ENCODE measurements at places on chromosomes 6 and 20.

- DNase-seq: no peak
Measured at GRCh38 chr6:158774717-158775449, 44.3 kb downstream of the EZR start.

GRCh38 chr6:88045521-88046136 lies 2.0 kb upstream of the SPACA1 start:
- no peak for DNase-seq

DNA sequence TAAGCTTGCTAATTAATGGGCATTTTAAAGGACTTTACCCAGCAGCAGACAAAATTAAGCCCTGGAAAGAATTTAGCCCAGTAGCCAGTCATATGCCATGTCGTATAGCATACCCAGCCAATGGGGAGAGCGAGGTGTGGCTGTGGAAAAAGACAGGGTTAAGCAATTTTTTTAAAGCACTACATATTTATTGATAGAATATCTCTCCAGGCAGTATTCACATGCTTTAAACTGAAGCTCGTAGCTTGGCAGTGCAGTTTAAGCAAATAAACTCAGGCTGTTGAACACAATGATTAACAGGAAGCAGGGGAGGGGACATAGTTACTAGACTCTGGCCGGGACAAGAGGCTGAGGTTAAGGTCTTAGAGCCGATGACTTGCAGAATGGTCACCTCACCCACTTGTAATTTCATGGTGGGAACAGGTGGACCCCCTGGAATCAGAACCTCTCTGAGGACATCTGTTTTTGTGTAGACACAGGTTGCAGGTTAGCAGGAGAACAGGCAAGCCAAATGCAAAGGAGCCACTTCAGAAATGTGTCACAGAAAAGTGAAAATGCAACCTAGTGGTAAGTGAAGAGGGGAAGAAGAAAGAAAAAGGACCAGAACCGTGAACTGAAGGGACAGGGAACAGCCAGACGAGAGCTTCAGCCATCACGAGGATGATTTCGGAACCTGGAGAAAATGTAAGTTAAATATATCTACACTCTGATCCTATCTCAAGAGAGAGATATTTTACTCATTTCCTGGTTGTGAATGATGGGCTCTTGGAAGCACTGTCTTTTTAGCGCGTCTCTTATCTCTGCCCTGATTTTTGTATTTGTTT lies 7.2 kb downstream of the GCNT2 start:
- DNase-seq: no peak

DNA sequence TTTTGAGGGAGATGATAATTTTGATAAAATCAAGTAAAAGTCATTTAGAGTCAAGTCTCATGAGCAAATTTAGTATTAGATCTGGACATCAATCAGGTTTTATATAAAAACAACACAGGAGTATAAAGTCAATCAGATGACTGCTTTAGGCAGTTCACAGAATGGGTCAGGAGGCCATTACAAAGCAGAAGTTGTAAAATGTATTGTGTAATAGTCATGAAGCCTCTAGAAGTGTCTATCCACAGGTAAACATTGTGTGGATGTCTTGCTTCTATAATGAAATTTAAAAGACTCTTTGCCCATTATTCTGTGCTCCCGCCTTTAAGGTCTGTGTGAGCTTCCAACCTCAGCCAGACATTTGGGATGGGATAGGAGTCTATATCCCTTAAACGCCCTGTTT lies 28.8 kb downstream of the MAP7 start:
- no peak for DNase-seq

GRCh38 chr20:32204205-32205109 lies 3.1 kb downstream of the PLAGL2 start:
- peak; percentile 72 for DNase-seq

GRCh38 chr20:33005908-33006775 lies 1.4 kb upstream of the BPIFB2 start:
- no peak for DNase-seq

GRCh38 chr20:46998477-46999240 lies 104.0 kb downstream of the EYA2 start:
- no peak for DNase-seq

- DNase-seq: no peak
Measured at GRCh38 chr6:20389066-20389465, 12.6 kb upstream of the E2F3 start.

DNA sequence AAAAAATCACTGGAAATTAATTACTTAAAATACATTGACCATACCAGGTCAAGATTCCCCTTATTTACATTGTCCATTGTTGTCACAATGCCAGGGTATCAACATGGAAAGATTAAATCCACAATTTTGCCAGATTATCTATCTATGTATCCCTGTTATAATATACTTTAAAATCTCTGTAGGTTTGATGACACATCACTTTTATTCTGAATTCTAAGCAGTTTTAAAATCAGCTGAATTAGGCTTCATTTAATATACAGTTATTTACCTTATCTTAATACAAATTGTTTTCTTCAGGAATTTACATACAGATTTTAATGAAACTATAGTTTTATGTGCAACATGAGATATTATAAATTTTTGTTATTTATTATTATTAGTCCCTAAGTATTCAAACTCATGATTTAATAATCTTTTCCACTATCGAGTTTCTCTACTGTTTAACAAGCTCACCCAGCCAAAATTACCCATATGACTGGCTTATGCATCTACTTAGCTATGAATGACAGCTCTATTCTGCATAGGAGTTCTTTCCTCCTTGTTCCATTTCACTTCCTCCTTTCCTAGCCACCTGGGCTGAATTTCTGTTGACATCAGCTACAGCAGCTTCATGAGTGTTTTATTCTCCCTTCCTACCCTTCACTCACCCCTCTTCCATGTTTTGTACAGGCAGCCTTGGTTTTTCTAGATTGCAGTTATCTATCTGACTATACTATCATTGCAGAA lies 654.2 kb upstream of the MAP3K7 start:
- no peak for DNase-seq

DNA sequence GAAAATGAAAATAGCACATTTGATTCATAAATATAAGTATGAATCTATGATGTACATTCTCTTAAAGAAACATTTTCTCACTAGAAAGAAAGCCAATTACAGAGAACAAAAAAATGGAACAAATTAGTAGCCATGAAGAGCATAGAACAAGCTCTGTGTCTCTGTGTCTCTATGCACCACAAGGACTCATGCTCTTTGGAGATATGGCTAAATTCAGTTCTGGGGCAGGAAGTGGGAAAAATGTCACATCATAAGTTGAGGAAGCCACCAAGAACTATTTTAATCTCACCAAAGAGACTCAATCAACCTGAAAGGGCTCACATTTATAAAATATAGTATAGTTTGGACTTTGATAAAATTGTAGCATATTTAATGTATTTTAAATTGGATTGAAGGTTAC lies 1259.8 kb upstream of the GJE1 start:
- no peak for DNase-seq

Measured in stimulated activated CD4-positive, alpha-beta T cell treated with anti-CD3 and anti-CD28 coated beads, Interleukin-15, amount 100 ng/mL, for 48 hours (primary cell).